ENCODE measurements at places on chromosomes 16 and 17.

- no peak for DNase-seq
These were observed 176.7 kb downstream of the SOX9 start for GRCh38 chr17:72297326-72298115.

GRCh38 chr17:41284043-41284442, 8.5 kb downstream of the KRTAP9-7 start:
- no peak for DNase-seq

GRCh38 chr16:89099905-89100304, 6.3 kb downstream of the ACSF3 start:
- DNase-seq = no peak

GRCh38 chr17:60926466-60927183, 249.0 kb downstream of the BCAS3 start:
- no peak for DNase-seq

GRCh38 chr16:66364117-66364958, 2.2 kb upstream of the CDH5 start:
- DNase-seq = no peak

DNA sequence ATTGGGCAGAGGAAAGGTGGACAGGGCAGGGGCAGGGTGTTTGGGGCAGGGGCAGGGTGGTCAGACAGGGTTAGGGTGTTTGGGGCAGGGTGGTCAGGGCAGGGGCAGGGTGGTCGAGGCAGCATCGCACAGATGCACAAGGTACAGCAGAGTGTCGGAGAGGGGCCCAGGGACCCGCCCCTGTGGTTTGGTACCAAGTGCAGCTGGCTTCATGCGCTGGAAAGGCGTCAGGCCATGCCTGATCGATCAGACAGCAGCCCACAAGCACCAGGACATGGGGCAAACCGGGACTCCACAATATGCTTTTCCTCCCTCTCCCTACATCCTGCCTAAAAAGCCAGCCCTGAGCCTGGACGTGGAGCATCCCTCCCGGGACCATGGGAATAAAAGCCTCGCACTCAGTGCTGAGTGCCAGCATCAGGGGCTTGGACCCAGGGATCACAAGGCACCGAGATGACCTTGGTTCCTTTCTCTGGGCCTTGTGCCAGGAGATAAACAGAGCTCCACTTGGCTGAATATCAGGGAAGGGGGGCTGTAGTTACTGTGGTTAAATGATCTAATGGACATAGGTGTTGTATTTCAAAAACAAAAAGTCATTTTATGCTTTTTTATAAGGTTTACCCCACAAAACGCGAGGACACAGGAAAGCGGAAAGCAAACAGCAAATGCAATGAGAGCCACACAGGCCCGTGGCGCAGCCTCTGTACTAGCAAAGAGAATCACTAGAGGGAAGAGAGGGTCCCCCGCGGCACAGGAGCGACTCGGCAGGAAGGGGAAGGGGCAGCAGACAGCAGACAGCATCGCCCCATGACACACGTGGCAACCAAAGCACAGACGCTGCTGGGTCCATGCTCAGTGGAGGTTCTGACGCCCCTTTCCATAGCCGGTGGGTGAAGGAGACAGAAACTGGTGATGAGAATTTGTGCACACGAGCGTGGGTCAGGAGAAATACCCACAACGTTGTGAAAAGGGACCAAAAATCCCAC, 5.3 kb upstream of the HEXD start:
- DNase-seq = no peak

- DNase-seq = no peak
These were observed 172.5 kb downstream of the AXIN2 start for GRCh38 chr17:65388911-65389310.

Measured in stimulated activated CD4-positive, alpha-beta T cell treated with anti-CD3 and anti-CD28 coated beads, Interleukin-1b, Interleukin-23, amount 100 ng/mL, for 24 hours (primary cell).